Cardiac fibroblast (primary cell): ENCODE measurements at places on chromosomes 11 and 22.

GRCh38 chr11:64859542-64860414, 15.3 kb upstream of the CDC42BPG start:
- no peak for DNase-seq

DNA sequence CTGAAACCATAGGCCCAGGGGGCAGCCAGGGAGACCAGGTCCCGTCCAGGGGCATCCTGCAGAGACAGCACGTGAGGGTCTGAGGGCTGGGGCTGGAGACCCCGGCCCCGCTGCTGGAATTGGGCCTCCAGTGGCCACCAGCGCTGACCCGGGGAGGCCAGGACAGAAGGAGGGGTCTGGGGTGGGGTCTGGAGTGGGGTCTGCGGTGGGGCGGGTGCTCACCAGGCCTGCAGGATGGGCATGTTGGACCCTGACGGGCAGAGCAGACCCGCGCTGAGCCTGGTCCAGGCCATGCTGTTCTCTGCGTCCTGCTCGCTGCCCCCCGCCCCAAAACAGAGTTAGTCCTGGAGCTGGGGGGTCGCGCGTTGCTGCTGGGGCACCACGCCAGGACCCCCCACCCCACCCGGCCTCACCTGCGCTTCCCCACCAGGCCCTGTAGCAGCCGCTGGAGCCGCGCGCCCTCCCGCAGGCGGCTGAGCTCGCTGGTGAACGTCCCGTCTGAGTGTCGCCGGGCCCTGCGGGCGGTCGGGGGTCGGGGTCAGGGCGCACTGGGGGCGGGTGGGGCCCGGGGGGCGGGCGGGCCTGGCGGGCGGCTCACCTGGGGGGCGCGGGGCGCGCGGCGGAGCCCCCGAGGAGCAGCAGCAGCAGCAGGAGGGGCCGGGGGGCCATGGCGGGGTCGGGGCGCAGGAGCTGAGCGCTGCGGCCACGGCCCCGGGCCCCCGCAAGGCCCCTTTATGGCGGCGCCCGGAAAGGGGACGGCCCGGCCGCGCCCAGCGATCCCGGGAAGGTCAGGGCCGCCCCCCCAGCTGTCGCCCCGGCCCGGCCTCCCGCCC, at the start of gene SCT:
Gene SCT, minus strand, starts transcription at position 707 of the 833 bp plus-strand sequence. Its CDS starts 38 bp downstream, at position 669.
- DNase-seq = no peak

DNA sequence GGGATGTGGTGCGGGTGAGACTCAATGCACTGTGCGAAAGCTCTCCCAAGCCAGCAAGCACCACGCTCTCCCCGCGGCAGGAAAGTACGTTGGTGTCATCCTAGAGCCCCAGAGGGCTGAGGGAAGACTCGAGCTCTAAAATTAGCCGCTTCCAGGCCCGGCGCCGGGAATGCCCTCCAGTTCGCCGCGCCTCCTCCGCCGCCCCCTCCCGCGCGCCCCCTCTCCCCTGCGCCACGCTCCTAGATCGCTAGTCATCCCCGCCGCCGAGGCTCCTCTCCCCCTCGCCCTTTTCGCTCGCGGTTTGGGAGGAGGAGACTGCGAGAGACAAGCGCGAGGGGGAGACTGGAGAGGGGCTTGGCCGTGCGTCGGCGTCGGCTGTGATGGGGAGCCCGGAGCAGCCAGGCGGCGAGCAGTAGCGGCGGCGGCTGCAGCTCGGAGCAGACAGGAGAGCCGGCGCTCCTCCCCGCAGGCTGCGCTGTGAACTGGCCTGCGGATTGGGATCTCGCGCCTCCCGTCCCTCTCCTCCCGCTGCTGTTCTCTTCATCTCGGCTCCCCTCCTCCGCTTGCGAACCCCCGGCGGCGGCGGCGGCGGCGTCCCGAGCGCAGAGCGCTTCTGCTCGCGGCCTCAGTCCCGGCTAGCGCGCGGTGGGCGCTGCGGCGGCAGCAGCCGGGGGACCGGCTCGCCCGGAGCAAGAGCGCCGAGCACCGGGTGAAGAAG, at the start of gene FAT3:
Gene FAT3, plus strand, starts transcription at position 412 of the 718 bp plus-strand sequence. CDS start 127,295 bp downstream, outside the sequence.
- peak; percentile 37 for DNase-seq

- DNase-seq = no peak
Measured at GRCh38 chr11:62865635-62866034, 15.1 kb upstream of the SLC3A2 start.

- DNase-seq = no peak
Measured at GRCh38 chr11:125025968-125026367, 37.1 kb upstream of the SLC37A2 start.

GRCh38 chr11:68372114-68372513, 59.7 kb downstream of the LRP5 start:
- no peak for DNase-seq

DNA sequence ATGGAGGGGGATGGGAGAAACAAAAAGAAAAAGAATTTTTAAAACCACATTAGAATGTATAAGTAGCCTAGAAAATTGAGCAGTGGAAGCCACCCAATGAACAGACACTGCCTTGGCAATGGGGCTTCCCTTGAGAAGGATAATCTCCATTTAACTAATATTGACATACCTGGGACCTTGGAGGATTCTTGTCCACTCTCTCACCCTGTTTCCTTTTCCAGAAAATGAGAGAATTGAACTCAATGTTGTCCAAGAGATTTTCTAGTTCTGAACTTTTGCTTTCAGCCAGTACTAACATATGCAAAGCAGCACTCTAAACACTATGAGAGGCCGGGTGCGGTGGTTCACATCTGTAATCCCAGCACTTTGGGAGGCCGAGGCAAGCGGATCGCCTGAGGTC, 524 bp downstream of the MS4A8 start:
- no peak for DNase-seq

DNA sequence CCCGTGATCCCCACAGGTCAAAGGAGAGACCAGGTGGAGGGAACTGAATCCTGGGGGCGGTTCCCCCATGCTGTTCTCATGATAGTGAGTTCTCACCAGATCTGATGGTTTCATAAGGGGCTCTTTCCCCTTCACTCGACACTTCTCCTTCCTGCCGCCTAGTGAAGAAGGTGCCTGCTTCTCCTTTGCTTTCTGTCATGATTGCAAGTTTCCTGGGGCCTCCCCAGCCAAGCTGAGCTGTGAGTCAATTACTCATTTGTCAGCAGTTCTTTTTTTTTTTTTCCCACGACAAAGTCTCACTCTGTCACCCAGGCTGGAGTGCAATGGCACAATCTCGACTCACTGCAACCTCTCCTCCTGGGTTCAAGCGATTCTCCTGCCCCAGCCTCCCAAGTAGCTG, 1530.4 kb downstream of the BRD1 start:
- no peak for DNase-seq

DNA sequence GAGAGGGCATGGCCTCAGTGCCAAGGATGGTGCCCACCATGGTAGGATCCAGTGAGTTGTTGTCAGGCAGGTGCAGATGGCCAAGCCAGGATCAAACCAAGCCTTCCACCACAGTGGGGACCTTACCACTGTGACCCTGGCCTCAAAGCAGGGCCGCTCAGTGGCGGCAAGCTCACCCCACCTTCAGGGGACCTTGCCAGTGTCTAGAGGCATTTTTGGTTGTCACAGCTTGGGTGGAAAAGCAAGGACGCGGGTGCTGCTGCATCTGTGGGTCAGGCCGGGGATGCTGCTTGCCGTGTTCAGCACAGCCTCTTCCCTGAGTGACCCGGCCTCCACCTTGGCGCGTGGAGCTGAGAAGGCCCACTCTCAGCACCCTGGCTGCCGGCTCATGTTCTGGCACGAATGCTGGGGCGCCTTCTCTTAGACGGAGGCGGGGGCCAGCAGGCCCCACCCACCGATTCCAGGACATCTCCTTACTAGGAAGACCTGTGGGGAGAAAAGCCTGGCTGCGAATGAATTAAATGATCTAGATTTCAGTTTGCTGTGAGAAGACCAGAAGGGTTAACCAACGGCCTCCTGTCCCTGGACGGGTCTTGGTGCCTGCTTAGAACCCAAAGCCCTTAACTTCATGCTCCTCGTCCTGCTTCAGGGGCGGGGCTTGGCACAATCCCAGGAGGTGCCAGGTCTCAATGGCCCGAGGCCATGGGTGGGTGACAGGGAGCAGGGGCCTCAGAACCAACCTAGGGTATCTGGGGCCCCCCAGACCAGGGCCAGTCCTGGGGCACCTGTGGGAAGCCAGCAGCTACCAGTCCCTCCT, 18.9 kb downstream of the TRMU start:
- no peak for DNase-seq

GRCh38 chr11:61803889-61804647, 11.4 kb downstream of the FEN1 start:
- peak; percentile 70 for DNase-seq

DNA sequence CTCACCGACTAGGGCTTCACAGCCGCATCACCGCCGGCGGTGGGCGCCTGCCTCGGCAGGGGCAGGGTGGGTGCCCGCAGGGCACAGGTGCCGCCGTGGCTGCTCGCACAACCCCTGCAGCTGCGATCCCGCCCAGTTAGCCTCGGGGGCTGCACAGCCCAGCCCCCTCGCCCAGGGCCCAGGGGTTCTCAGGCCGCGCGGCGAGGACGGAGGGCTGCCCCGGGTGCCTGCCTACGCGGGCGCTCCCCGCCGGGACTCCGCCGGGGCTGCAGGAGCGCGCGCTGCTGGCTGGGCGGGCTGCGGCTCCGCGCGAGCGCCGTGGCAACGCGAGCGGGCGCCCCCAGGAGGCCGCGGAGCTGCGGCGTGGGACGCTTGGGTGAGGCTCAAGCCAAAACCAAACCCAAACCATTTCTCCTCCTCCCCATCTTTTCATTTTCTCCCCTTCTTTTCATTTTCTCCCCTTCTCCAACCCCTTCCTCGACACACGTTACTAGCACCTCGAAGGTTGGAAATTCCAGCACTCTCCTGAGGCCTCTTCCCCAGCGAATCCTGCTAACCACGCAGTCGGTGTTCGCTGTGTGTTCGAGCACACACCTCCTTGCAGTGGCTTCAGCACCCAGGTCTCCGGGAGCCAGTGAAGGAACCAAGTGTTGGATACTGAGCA, at the start of gene MICAL3:
Gene MICAL3, minus strand, starts transcription at position 286 of the 664 bp plus-strand sequence. CDS start 117,749 bp downstream, outside the sequence.
- peak; percentile 61 for DNase-seq

GRCh38 chr11:206526-207207, 532 bp downstream of the BET1L start:
- peak; percentile 24 for DNase-seq

- peak; percentile 26 for DNase-seq
Measured at GRCh38 chr11:123413636-123414035, 16.4 kb upstream of the GRAMD1B start.

DNA sequence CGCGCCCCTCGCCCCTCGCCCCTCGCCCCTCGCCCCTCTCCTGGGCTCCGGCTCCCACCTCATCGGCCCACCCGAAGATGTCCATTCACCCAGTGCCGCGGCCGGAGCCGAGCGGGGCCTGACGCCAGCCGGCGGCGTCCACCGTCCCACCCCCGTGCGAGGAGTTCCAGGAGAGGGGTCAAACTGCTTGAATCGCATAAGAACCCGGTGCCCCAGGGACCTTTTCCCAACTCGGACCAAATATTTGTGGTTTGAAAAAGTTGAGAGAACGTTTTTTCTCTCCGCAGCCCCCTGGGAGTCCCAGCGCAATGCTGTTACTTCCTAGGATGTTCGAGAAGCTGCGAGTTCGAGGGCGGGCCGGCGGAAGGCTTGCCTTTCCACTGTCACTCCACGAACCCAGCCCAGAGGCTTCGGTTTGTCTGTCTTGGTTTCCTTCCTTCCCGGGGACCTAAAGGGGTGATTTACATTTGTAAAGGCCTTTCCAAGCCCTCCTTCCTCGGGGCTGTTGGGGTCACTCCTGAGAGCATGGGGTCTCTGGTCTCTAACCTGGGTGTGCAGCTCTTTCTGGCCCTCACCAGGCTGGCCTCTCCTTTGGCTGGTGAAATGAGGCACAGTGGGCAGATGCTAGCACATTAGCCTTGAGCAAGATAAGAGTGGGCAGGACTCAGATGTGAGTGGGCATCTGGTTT, 38.0 kb downstream of the ETS1 start:
- DNase-seq = peak; percentile 86
